Muscle of leg (tissue), 16 donors: ENCODE measurements at places on chromosomes 16 and 17. TPM values are rescaled to one million over a fixed set of nuclear protein-coding genes. Genes with fewer than 3 reads are reported as not detected.

DNA sequence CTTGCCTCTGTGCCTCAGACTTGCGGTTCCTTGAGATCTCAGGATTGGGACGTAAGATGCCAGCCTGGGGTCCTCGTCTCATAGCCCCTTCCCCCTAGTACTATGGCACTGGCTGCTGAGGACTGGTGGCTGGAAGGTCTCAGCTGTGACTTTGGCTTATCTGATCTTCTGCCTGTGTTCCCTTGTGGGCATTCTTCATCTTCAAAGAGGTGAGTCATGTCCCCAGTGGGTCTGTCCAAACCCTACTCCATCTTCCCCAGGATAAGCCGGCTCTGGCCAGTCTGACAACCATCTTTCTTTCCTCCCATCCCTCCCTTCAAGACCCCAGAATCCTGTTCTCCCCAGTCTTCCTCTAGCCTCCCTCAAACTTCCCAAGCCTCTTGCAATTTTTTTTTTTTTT, 3.6 kb downstream of the CD19 start:
- H3K27ac ChIP-seq, result no peak overlapping the region
- no peak overlapping the region for H3K4me3 ChIP-seq
- H3K4me1 ChIP-seq, result peaks cover 12% of the 10 kb centered on the region
- H3K36me3 ChIP-seq, result no peaks in the 10 kb centered on the region

DNA sequence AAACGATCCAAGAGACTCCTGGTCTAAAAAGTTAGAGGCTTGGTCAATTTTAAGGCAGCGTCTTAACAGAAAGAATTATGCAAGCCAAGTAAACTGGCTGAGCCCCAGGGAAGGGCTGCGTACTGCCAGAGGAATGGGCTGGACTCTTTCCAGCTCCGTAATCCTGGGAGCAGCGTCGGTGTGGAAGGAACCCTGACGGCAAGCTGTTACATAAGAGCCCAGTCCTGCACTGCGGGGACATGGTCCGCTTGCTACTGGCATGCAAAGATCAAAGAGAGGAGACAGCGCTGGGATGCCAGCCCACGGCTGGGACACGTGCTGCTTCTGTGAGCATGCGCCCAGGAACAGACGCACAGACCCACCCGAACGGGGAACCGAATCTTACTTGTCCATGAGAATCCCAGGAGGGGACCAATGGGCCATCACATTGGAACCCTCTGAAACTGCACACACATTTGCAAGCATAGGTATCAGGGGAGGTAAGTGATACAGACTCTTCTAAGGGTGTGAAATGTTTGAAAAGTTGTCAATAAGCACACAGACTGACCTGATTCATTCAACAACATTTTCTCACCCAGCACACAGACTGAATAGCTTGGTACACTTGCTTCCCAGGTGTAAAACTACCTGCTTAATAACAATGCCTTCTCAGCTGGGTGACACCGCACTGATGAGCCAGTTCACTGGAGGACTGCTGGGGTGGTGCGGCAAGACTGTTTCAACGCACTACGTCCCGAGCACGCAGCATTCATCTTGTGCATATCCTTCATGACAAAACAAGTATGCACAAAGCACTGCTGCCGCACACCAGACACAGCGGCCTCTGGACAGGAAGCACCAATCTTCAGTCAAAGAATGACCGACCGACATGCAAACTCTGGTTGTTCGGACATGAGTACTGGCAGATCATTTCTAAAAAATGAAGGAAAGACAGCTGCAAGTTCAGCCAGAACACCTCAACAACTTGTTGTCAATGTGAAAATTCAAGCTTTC, 94.9 kb downstream of the ANKRD11 start:
- no peaks in the 10 kb centered on the region for H3K27me3 ChIP-seq
- peak; percentile 94 for DNase-seq
- H3K4me3 ChIP-seq, result no peak overlapping the region

DNA sequence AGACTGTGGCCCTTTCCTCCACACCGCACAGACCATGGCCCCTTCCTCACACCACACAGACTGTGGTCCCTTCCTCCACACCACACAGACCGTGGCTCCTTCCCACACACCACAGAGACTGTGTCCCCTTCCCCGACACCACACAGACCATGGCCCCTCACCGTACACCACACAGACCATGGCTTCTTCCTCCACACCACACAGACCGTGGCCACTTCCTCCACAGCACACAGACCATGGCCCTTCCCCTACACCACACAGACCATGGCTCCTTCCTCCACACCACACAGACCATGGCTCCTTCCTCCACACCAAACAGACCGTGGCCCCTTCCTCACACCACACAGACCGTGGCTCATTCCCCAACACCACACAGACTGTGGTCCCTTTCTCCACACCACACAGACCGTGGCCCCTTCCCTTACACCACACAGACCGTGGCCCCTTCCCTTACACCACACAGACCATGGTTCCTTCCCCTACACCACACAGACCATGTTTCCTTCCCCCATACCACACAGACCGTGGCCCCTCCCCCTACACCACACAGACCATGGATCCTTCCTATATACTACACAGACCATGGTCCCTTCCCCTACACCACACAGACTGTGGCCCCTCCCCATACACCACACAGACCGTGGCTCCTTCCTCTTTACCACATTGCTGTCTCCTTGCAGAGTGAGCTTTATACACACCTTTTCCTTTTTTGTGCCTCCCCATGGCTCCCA, 297.5 kb upstream of the FOXF1 start:
- peaks cover 35% of the 10 kb centered on the region for H3K27me3 ChIP-seq
- no peaks in the 10 kb centered on the region for H3K4me1 ChIP-seq
- H3K36me3 ChIP-seq, result no peaks in the 10 kb centered on the region
- no peak overlapping the region for H3K27ac ChIP-seq

- H3K27me3 ChIP-seq, result peaks cover 29% of the 10 kb centered on the region
- H3K27ac ChIP-seq, result no peak overlapping the region
- H3K36me3 ChIP-seq, result peaks cover 34% of the 10 kb centered on the region
- H3K4me3 ChIP-seq, result no peak overlapping the region
- H3K4me1 ChIP-seq, result peaks cover 44% of the 10 kb centered on the region
Observed at GRCh38 chr16:678209-678857, 1.9 kb upstream of the STUB1 start.

GRCh38 chr16:30535777-30536190, 1.1 kb upstream of the ZNF747 start:
- H3K27me3 ChIP-seq, result no peaks in the 10 kb centered on the region
- H3K4me1 ChIP-seq, result peaks cover 21% of the 10 kb centered on the region
- H3K4me3 ChIP-seq, result peak overlapping the region; percentile 93
- peak; percentile 90 for DNase-seq

GRCh38 chr16:69564845-69565670, 708 bp upstream of the NFAT5 start:
- H3K27me3 ChIP-seq, result no peaks in the 10 kb centered on the region
- H3K4me1 ChIP-seq, result peaks cover 15% of the 10 kb centered on the region
- peak overlapping the region; percentile 86 for H3K4me3 ChIP-seq
- no peak for DNase-seq
- peak overlapping the region; percentile 88 for H3K27ac ChIP-seq

DNA sequence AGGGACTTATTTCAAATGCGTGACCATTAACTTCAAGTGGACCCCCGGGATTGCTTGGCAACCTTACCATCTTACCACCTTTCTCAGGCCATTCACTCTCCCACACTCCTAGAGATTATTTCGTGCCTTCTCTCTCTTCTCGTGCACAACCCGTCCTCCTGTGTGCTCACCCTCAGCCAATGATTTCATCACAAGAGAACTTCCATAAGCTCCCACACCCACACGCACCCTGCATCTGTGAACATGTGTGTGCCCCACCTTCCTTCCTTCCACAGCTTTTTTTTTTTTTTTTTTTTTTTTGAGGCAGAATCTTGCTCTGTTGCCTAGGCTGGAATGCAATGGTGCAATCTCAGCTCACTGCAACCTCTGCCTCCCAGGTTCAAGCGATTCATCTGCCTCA, 27.4 kb upstream of the CDH3 start:
- no peak overlapping the region for H3K4me3 ChIP-seq
- DNase-seq, result no peak
- H3K36me3 ChIP-seq, result no peaks in the 10 kb centered on the region
- no peak overlapping the region for H3K27ac ChIP-seq

GRCh38 chr17:82316651-82317393, 586 bp downstream of the CD7 start:
- no peak overlapping the region for H3K27ac ChIP-seq
- peaks cover 52% of the 10 kb centered on the region for H3K27me3 ChIP-seq
- no peak for DNase-seq
- no peaks in the 10 kb centered on the region for H3K36me3 ChIP-seq
- peaks cover 9% of the 10 kb centered on the region for H3K4me1 ChIP-seq

DNA sequence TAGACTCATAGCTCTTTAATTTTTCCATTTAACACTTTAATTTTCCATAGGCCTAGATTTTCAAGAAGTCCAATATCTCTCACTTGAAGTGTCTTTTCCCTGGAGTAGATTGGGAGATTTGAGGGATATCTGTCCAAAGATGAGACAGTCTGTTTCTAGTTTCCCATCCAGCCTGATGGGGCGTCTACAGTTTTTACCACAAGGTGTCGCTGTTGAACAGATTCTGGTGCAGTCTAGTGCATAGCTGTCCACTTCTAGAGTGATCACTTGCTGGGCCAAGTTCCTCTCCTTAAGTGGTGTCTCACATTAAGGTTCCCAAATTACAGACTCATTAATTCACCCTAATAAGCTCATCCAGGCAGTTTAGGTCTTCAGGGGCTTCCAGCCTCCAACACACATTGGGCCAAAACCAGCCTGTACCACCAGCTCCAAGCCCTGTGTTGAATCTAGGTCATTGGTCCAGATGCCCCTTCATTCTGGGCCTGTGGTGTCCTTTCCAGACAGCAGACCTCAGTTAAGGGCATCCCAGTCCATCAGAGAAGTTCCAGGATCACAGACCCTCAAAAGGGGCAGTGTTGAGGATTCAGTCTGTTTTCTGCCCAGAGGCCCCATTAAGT, 9.4 kb downstream of the SNX20 start:
- peaks cover 28% of the 10 kb centered on the region for H3K4me1 ChIP-seq
- DNase-seq, result no peak
- H3K4me3 ChIP-seq, result no peak overlapping the region
- no peak overlapping the region for H3K27ac ChIP-seq
- peaks cover 3% of the 10 kb centered on the region for H3K36me3 ChIP-seq

GRCh38 chr17:69078864-69079263, 18.1 kb upstream of the ABCA9 start:
- no peaks in the 10 kb centered on the region for H3K27me3 ChIP-seq
- no peak overlapping the region for H3K27ac ChIP-seq
- no peak overlapping the region for H3K4me3 ChIP-seq
- DNase-seq, result no peak

DNA sequence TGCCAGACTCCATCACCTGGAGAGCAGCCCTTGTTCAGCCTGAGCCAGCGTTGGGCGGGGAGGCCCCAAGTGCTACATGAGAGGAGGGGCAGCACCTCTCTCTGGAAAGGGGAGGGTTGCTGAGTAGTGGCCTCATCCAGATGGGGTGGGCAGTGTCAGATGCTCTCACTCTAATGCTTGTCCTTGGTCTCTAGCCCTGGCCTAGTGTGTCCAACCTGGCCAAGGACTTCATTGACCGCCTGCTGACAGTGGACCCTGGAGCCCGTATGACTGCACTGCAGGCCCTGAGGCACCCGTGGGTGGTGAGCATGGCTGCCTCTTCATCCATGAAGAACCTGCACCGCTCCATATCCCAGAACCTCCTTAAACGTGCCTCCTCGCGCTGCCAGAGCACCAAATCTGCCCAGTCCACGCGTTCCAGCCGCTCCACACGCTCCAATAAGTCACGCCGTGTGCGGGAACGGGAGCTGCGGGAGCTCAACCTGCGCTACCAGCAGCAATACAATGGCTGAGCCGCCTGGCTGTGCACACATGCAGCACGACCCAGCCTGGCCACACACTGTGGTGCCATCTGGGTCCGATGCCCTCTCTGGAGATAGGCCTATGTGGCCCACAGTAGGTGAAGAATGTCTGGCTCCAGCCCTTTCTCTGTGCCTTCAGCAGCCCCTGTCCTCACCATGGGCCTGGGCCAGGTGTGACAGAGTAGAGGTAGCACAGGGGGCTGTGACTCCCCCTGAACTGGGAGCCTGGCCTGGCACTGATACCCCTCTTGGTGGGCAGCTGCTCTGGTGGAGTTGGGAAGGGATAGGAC, 4.3 kb downstream of the CTRL start:
- peaks cover 76% of the 10 kb centered on the region for H3K36me3 ChIP-seq
- DNase-seq, result peak; percentile 7
- no peak overlapping the region for H3K27ac ChIP-seq
- H3K27me3 ChIP-seq, result no peaks in the 10 kb centered on the region
- peaks cover 39% of the 10 kb centered on the region for H3K4me1 ChIP-seq

DNA sequence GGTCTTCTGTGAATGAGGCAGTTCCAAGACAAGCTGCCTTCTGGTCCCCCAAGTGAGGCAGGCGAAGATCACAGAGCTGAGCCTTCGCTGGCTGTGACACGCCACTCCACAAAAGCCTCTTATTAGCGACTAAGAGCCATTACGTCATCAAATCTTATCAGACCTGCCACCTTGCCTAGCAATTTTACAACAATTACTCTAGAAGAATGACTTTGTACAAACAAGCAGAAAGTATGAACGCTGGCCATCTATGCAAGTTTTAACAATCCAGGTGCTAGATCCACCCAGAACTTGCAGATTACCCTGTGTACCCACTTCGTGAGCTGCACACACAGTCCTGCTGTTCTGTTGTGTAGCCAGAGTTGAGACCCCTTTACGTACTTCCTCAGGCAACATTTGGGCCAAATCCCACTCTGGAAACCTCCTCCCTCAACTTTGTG, 3.8 kb upstream of the ICAM2 start:
- H3K4me1 ChIP-seq, result peaks cover 13% of the 10 kb centered on the region
- H3K4me3 ChIP-seq, result no peak overlapping the region
- H3K27ac ChIP-seq, result peak overlapping the region; percentile 44

DNA sequence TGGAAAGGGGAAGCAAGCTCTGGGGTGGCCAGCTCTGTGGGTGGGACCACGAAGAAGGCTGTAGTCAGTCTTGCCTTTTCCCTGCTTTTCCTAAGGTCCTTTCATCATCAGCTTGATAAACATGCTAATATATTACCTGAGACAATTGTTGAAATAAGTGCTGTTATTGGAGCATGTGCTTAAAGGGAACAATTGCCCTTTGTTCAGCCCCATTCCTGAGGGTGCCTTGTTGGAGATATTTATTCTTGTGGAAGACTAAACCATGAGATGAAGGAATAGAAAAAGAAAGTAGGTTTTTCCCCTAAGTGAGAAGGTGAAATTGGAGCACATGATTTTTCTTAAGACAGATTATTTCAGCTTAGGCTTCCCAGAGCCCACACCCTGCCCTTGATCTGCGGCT, 7.8 kb downstream of the TMEM98 start:
- H3K27me3 ChIP-seq, result no peaks in the 10 kb centered on the region
- H3K4me1 ChIP-seq, result no peaks in the 10 kb centered on the region
- no peak overlapping the region for H3K27ac ChIP-seq
- H3K4me3 ChIP-seq, result no peak overlapping the region
- peaks cover 66% of the 10 kb centered on the region for H3K36me3 ChIP-seq

Gene PKMYT1
- polyA plus RNA-seq, result 10.8 TPM

Gene IGF2BP1
- 16.8 TPM for polyA plus RNA-seq

Gene HBA1
- polyA plus RNA-seq, result 4,317 TPM

Gene IRX3
- 15.9 TPM for polyA plus RNA-seq
